NCI-H1694 (cell line): ENCODE measurements at places on chromosomes 12 and 14.
A peak's percentile ranks its signal among the peaks of the same experiment; 100 is the strongest.

DNA sequence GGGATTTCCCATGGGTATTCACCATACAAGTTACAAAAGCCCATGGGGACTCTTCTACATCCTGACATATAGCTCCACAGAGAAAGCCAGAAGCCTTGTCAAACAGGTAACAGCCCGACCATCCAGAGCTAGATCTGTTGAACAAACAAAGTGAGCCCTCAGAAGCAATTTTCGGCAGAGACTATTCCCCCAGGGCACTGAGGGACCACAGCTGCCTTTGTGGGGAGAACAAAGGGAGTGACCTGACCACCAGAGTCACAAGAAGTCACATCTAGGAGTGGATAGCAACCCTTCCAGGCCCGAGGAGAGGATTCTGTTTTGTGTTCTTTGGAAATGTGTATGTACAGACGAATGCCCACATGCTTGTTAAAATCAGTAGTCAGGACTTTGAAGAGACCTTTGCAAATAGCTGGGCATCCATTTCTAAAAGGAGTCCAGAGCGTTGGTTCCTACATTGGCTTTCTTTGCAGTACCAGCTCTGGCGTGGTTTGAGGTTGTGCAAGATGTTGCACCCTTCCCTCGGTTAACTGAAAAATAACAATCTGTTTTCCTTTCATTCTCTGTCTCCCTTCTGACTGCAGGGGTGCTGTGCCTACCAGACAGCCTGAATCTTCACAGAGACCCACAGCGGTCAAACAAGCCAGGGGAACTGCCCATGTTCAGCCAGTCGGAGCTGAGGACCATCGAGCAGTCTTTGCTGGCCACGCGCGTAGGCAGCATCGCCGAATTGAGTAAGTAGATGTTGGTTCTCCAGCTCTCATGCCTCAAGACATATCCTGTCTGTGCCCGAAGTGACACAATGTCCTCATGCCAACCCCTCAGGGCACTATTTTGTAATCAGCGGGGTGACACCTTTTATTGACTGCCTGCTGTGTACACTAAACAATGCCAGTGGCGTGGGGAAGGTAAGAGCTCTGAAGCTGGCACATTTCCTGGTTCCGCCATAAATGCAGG is 165.4 kb upstream of the PWP1 start:
- DNase-seq, result no peak

- DNase-seq, result no peak
Observed at GRCh38 chr12:94247246-94247645, 98.9 kb downstream of the PLXNC1 start.

DNA sequence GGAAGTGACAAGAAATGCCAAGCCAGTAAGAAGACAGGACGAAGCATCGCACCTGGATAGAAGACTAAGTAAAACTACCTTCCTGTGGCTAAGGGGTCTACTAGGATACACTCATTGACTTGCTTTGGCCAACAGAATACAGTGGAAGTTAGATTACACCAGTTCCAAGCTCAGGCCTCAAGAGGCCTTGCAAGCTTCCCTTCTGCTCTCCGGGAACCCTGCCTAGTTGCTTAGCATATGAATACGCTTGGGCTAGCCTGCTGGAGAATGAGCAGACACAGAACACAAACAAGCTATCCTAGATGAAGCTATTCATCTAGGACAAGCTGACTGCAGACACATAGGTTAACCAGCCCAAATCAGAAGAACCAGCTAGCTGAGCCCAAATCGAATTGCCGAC is 97.0 kb downstream of the DPF3 start:
- no peak for DNase-seq

DNA sequence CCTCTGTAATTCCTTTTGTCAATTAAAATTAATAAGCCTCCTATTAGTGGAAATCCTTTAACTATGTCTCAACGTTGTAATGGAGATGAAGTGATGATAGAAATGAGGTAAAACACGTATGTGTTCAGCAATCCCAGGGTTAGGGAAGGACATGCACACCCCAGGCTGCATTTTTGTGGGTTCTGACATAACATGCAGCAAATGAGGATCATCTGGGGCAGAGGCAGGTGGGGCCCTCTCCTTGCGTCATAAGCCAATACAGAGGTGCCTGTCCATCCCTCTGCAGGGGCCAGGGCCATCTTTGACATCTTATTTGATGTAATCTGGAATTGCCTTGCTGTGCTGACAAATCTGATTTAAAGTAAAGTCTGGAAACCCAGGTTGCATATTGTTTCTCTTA is 73.2 kb downstream of the MYRFL start:
- no peak for DNase-seq

DNA sequence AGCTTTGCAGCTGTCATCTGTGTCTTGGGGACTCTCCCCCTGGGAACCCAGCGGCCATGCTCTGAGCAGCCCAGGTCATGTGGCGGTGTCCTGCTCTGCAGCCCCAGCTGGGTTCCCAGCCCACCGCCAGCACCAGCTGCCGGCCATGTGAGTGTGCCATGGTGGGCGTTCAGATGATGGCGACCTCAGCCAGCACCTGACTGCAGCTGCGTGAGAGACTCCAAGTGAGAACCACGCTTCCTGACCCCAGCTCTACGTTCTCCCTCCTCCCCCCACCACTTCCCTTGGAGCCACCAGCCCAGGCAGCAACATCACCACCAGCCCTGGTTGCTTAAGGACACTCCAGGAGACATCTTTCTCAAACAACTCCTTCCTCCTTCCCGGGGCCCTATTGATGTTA is 68.8 kb downstream of the SLC24A4 start:
- DNase-seq, result no peak

DNA sequence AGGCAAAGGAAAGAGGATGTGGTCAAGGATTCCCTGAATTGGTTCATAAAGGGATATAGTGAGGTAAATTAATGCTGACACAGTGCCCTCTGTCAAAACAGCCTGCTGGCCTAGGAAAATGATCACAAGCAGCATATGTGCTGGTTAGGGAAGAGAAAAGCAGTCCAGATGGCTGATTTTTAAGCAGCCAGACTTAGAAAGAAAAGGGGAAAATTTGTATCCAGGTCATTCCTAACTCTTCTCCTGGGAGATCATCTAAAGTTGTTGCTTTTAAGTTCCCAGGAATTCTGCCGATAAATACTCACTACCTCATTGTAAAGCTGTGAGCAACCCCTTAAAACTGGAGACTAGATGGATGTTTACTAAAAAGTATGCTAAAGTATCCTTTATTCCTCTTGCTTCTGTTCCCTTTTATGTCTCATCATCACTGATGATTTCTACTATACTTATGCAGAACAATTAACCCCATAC is 46.4 kb upstream of the CNOT2 start:
- peak; percentile 85 for DNase-seq

DNA sequence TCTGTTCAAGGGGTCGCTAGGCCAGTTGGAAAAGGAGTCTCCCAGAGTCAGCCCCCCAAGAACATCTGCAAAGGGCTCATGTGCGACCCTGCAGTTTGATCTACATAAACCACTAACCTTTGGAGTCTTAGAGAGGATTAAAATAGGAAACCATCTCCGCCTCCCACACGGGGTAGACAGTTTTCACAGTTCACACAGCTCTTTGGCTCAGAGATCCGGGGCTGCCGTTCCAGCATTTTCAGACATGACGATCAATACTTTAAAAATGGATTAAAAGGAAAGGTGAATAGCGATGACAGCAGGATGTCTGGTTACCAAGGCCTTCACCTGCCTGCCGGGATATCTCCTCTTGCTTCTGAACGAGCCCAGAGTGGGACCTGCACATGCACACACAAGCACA is 59.8 kb upstream of the BCL11B start:
- no peak for DNase-seq

- DNase-seq, result no peak
Observed at GRCh38 chr14:36952689-36953088, 219.7 kb downstream of the SLC25A21 start.

DNA sequence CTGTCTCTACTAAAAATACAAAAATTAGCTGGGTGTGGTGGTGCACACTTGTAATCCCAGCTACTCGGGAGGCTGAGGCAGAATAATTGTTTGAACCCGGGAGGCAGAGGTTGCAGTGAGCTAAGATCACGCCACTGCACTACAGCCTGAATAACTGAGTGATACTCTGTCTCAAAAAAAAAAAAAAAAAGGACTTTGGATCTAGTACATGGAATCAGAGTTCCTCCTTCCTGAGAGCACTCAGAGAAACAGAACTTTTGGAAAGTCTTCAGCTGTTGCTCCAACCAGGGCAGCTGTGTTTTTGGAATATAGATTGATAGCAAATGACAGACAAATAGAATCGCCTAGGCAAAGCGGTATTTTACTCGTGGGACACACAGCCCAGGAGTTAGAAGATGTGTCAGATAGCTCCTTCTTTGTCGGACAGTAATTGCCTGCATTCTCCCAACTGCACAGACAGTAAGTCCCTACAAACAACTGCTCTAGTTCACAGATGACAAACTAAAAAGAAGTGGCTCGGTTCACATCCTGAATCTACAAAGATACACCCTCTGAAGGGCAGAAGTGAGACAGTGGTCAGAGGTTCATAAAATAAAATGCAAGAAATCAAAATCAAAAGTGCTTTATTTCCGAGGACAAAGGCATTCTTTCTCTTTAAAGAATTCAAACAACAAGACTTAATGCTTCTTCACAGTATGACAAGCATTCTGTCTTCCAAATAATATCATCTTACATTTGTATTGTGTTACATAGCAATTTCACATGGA is 17.1 kb upstream of the NEK9 start:
- DNase-seq, result no peak

DNA sequence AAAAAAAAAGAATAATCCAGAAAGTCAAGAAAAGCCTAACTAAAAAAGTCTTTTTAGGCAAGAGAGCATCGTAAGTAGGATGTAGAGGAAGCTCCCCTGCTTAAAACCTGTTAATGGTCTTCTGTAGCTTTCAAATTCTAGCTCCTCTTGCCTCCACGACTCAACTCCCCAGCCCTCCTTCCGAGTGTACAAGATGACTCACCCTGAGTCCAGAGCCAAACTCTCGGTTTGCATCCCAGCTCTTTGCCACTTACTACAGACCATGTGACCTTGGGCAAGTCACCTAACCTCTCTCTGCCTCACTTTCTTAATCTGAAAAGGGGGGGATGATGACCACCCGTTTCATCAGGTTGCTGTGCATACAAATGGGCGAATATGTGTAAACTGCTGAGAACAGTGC is 460.4 kb downstream of the DPF3 start:
- DNase-seq, result no peak

DNA sequence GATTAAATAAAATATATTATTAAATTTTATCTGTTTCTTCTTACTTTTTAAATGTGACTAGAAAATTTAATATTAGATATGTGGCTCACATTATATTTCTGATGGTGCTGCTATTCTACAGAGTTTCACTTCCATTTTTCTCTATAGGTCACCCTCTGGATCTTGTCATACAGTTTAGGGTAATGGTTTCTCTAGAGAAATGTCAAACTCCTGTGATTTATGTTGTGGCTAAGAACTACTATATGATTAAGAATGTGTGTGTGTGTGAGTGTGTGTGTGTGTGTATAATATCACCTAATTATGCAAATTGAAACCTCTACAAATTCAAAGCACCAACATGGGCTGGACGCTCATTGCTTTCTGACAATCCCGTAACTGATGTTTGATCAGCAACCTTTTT is 325.9 kb downstream of the ADAMTS20 start:
- DNase-seq, result no peak

DNA sequence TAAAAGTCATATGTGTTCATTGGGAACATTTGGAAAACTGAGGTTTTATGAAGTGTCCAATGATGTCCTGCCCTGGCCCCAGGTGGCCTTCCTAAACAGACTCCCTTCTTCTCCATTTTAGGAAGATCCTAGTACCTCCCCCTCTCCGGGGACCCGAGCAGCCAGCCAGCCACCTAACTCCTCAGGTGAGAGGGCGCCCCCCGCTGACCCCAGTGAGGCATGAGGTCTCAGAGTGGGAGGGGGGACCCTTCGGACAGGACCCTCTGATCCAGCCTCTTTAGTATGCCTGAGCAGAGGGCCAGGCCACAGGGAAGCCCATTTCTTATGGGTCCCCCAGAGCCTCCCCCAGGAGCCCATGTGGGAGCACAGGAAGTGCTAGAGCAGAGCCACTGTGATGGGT is 23.7 kb downstream of the DEGS2 start:
- DNase-seq, result no peak

DNA sequence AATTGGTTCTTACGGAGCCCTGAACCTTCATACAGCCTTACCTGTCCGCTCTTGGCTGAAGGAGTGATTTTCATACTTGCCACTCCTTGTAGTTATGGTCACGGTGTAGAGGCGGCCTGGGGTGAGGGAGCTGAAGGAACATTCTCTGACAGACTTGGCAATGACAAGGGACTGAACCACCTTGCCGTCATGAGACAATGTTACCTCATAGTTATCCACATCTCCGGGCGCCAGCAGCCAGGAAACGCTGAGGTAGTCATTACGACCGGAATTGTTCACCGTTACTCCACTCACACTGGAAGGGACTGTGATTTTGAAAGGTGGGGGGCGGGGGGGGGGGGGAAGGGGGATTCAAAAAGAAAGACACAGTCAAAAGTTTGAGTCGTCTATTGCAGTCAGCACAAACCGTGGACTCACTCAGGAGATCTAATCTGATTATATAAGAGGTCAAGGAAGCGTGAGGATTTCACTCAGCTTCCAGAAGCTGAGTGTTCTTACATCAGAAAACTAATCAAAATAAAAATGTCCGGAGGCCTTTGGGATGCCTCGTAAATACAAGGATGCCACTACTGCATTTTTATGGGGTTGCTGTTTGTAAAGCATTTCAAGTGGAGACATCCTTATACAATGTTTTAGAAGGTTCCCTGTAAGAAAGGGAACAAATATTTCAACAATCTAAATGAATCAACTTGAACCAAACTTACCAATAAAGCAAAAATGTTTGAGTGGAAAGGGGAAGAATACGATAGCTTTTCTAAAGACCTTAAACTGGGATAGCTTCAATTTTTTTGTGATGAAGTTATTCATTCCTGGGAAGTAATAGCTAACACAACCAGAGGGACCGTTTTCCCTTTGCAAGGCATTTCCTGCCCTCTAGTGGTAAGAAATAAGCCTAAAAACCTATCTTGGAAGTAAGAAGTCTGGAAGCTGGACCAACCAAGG is 60.6 kb downstream of the PTPRB start:
- DNase-seq, result peak; percentile 41

GRCh38 chr14:52241087-52241793 is 26.3 kb upstream of the PTGDR start:
- no peak for DNase-seq

DNA sequence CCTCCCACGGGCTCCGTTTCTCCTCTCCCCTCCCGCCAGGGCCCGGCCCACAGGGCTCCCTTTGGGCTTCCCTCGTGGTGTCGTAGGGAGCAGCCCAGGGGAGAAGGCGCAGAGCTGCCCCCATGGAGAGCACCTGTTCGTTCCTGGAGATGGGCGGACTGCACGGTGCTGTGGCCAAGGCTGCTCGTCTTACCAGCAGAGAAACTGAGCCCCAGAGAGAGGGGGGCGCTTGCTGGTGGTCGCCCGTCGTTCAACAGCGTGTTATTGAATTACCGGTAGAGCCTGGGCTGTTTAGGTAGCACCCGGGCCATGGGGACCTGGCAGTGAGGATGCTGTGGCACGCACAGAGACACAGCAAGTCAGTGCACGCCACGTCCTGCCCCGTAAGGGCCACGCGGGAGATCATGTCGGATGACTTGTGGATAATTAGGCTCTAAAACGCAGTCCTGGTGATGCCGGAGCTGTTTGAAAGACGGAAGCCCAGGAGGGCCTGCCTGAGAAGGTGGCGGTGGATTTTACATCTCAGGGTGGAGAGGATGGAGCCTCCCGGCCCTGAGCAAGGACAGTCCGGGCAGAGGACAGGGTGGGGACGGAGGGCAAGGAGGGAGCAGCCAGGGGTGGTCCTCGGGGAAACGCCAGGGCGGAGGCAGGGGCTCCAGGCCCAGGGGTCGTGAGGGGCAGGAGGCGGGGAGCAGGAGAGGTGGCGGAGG is 134.4 kb downstream of the ADGRD1 start:
- no peak for DNase-seq
